Endothelial cell of coronary artery (primary cell): ENCODE measurements at places on chromosomes 4 and X. TPM values are rescaled to one million over a fixed set of nuclear protein-coding genes. Genes with fewer than 3 reads are reported as not detected.

Gene FGF2
- 8.1 and 36.0 TPM in 2 replicates for total RNA-seq

Gene DDIT4L
- total RNA-seq = 1.4 and 5.4 TPM in 2 replicates

Gene CSAG3
- not detected in 2 replicates for total RNA-seq

Gene TMEM150C
- total RNA-seq = 1.4 and 3.0 TPM in 2 replicates

Gene MAGEB17
- 0.19 TPM in 1 of 2 replicates, not detected in the other for total RNA-seq
